ENCODE measurements at places on chromosomes 4 and X.

GRCh38 chr4:84496331-84496705 lies 2.8 kb downstream of the NKX6-1 start:
- H3K27me3 ChIP-seq, result peaks cover 82% of the 10 kb centered on the region
- H3K36me3 ChIP-seq, result no peaks in the 10 kb centered on the region
- no peak overlapping the region for H3K27ac ChIP-seq
- H3K4me1 ChIP-seq, result peaks cover 42% of the 10 kb centered on the region
- DNase-seq, result no peak

GRCh38 chr4:189021831-189022230 lies 882.6 kb downstream of the TRIML1 start:
- no peak overlapping the region for H3K4me3 ChIP-seq
- H3K4me1 ChIP-seq, result no peaks in the 10 kb centered on the region
- no peaks in the 10 kb centered on the region for H3K27me3 ChIP-seq
- DNase-seq, result no peak
- H3K27ac ChIP-seq, result no peak overlapping the region
- no peaks in the 10 kb centered on the region for H3K36me3 ChIP-seq

DNA sequence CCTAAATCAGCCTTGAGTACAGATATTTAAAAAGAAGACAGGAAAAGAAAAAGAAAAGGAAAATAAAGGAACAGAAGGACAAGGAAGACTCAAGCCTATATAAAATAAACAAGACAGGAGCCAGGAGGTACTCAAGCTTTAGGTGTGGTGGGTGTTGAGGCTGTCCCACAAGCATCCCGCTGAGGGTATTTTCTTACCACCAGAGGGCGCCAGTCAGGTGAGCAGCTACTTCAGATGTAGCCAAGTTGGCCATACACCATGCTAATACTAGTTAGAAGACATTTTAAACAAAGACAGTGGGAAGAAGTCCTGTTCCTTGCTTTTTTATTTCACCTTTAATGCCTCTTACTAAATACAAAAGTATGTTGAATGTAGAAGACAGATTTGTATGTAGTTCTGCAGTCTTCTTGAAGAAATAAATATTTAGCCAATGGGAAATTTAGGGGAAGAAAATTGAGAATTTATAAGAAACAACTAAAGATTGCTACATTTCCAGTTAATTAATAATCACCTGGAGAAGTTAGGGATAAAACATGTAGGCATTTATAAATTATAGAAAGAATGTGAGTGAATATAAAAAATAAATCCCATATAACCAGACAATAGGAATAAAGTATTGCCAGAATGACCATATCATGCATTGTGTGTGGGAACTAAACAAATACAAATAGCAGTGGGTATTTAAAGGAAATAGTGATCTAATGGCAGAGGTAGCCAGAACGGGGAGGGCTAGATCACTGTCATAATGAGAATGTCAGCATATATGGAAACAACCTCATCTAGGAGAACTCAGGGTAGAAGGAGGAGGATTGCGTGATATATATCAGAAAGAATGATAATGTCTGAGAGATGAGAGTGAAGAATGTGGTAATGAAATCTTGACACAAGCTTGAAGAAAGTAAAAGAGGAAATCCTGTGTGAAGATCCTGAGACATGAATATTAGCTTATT lies 71.0 kb downstream of the MTHFD2L start:
- no peak overlapping the region for H3K4me3 ChIP-seq
- DNase-seq, result peak; percentile 51
- H3K27ac ChIP-seq, result no peak overlapping the region
- H3K27me3 ChIP-seq, result no peaks in the 10 kb centered on the region
- no peaks in the 10 kb centered on the region for H3K36me3 ChIP-seq

- no peaks in the 10 kb centered on the region for H3K4me1 ChIP-seq
- no peak overlapping the region for H3K27ac ChIP-seq
- no peak overlapping the region for H3K4me3 ChIP-seq
- H3K27me3 ChIP-seq, result no peaks in the 10 kb centered on the region
- no peak for DNase-seq
- no peaks in the 10 kb centered on the region for H3K36me3 ChIP-seq
Measured at GRCh38 chr4:184011826-184012380, 106.8 kb downstream of the STOX2 start.

GRCh38 chrX:66731398-66731797 lies 92.5 kb upstream of the EDA2R start:
- H3K36me3 ChIP-seq, result no peaks in the 10 kb centered on the region
- no peaks in the 10 kb centered on the region for H3K4me1 ChIP-seq
- no peak overlapping the region for H3K4me3 ChIP-seq
- H3K27me3 ChIP-seq, result no peaks in the 10 kb centered on the region
- H3K27ac ChIP-seq, result no peak overlapping the region

DNA sequence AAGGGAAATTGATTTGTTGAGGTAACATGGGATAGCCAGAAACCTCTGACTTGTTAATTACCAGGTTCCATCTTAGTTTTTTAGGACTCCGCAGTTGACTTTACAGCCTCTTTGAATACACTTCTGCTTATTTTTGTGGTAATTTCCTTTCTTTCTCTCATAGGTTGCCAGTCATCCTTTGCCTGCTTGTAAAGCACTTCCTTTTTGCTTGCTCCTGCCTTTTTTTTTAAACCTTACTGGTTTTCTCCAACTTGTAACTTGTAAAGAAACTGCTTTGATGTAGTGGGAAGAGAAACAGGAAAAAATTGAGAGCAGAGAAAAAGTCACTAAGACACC lies 2.6 kb downstream of the PGK1 start:
- DNase-seq, result no peak
- H3K4me3 ChIP-seq, result peak overlapping the region; percentile 98
- no peak overlapping the region for H3K27ac ChIP-seq
- peaks cover 40% of the 10 kb centered on the region for H3K4me1 ChIP-seq
- no peaks in the 10 kb centered on the region for H3K27me3 ChIP-seq

GRCh38 chr4:159352609-159353008 lies 249.7 kb downstream of the RAPGEF2 start:
- H3K4me1 ChIP-seq, result no peaks in the 10 kb centered on the region
- H3K27me3 ChIP-seq, result no peaks in the 10 kb centered on the region
- no peak for DNase-seq
- no peak overlapping the region for H3K4me3 ChIP-seq

- no peaks in the 10 kb centered on the region for H3K27me3 ChIP-seq
- H3K4me3 ChIP-seq, result no peak overlapping the region
- H3K4me1 ChIP-seq, result no peaks in the 10 kb centered on the region
- no peaks in the 10 kb centered on the region for H3K36me3 ChIP-seq
Measured at GRCh38 chr4:187286525-187286924, 562.9 kb upstream of the FAT1 start.

DNA sequence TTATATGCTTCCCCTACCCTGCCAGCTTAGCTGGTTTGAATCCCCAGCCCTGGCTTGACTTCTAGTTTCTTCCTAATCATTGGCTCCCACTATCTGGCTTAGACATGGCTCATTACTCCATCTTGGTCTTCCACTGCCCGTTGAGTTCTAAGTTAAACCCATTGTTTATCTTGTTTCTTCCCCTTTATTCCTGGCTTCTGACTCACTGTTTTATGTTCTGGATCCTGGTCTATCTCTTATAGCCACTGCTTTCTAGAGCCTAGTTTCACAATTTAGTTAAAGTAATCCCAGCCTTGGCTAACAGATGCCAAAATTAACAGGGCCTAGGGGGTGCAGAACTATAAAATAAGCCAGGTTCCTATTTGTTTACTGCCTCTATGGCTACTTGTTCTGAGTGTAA lies 120.9 kb downstream of the ARHGEF9 start:
- H3K27ac ChIP-seq, result no peak overlapping the region
- H3K4me3 ChIP-seq, result no peak overlapping the region
- peaks cover 21% of the 10 kb centered on the region for H3K36me3 ChIP-seq
- no peak for DNase-seq

DNA sequence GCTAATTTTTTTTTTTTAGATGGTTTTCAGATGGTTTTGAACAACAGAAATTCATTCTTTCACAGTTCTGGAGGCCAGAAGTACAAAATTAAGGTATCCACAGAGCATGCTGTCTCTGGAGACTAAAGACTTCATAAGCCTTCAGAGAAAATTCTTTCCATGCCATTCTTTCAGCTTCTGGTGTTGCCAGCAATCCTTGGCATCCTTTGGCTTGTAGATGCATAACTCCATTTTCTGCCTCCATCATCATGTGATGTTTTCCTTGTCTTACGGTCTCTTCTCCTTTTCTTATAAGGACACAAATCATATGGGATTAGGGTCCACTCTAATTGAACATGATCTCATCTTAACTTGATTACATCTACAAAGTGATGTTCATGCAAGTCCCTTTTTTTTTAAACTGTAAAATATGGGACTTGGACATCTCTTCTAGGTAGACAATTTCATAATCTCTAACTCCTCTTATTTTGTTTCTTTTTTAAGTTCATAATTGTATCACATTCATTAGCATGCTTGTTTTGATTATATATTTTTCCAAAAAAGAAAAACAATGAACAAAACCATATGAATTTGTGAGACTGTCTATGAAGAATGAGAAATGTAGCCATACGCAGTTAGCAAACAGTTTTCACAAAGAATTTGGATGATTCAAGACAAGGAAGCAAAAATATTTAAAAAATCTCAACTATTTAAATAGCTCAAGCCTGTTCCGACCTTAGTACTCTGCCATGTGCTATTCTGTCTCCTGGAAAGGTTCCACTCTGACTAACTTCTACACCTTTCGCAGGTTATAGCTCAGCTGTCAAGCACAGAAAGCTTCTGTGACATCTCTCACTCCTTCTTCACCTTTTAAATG lies 53.1 kb upstream of the GIMD1 start:
- H3K36me3 ChIP-seq, result no peaks in the 10 kb centered on the region
- no peaks in the 10 kb centered on the region for H3K27me3 ChIP-seq
- H3K27ac ChIP-seq, result no peak overlapping the region
- no peaks in the 10 kb centered on the region for H3K4me1 ChIP-seq
- no peak for DNase-seq

- DNase-seq, result no peak
- no peaks in the 10 kb centered on the region for H3K36me3 ChIP-seq
- no peaks in the 10 kb centered on the region for H3K27me3 ChIP-seq
- H3K27ac ChIP-seq, result no peak overlapping the region
- H3K4me3 ChIP-seq, result no peak overlapping the region
Measured at GRCh38 chr4:83753260-83753659, 217.4 kb downstream of the GPAT3 start.

- H3K4me1 ChIP-seq, result no peaks in the 10 kb centered on the region
- no peak overlapping the region for H3K27ac ChIP-seq
- no peak for DNase-seq
- no peaks in the 10 kb centered on the region for H3K27me3 ChIP-seq
Measured at GRCh38 chr4:47054130-47054529, 22.8 kb downstream of the GABRB1 start.

DNA sequence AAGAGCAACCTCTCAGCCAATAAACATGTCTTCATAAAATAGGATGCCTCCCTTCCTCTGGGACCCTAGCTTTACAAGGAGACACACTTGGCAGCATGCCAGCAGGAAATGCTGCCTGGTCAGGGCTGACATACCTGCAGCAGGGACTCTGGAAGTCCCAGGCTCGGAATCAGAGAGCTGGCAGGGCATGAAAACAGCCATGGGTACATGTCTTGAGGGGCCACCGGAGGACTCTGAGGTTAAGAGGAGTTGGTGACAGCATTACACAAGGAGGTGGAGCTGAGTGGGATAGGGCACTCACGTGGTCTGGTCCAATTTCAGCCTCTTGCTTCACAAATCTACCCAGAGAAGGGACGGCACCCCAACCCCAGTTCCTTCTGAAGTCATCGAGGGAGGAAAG lies 15.7 kb downstream of the MSX1 start:
- no peak overlapping the region for H3K4me3 ChIP-seq
- H3K27ac ChIP-seq, result no peak overlapping the region
- no peak for DNase-seq

DNA sequence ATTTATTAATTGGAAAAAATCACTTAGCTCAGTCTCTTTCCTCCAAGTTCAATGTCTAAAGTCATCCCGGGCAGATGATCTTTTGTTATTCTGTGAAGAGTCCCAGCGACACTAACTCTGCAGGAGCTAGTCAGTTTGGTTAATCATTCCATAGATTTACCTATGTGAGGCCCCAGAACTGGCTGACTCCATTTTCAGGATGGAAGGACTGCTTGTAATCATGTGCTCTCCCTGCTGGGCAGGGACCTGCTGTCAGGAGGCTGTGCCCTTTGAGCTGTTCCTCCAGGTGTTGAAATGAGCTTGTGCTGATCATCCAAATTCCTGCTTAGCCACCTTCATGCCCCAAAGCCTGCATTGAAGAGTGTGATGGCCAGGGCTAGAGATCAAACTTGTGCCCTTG lies 169.8 kb downstream of the NHS start:
- DNase-seq, result no peak
- H3K4me1 ChIP-seq, result no peaks in the 10 kb centered on the region
- no peak overlapping the region for H3K4me3 ChIP-seq
- H3K36me3 ChIP-seq, result no peaks in the 10 kb centered on the region
- H3K27me3 ChIP-seq, result no peaks in the 10 kb centered on the region

DNA sequence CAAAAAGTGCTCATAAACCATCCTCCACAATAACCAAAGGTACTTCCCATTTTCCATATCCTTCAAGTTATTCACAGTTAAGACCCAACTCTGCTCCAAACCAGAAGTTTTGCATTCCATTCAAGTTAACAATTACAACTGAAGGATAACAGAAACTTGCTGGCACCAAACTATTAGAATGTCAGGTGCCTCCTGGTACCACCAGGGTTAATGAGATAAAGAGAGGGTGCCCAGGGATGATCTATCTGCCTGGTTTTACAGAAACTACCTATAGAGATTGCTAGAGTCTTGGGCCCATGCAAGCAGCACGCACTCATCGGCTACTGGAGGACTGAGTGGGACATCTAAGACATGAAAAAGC lies 114.6 kb downstream of the RBM47 start:
- H3K36me3 ChIP-seq, result no peaks in the 10 kb centered on the region
- no peak overlapping the region for H3K27ac ChIP-seq
- no peak for DNase-seq
- H3K4me1 ChIP-seq, result no peaks in the 10 kb centered on the region

GRCh38 chrX:16559206-16559619 lies 90.7 kb upstream of the S100G start:
- H3K27me3 ChIP-seq, result no peaks in the 10 kb centered on the region
- no peak overlapping the region for H3K4me3 ChIP-seq
- no peak overlapping the region for H3K27ac ChIP-seq
- H3K4me1 ChIP-seq, result no peaks in the 10 kb centered on the region
- no peak for DNase-seq
- no peaks in the 10 kb centered on the region for H3K36me3 ChIP-seq

DNA sequence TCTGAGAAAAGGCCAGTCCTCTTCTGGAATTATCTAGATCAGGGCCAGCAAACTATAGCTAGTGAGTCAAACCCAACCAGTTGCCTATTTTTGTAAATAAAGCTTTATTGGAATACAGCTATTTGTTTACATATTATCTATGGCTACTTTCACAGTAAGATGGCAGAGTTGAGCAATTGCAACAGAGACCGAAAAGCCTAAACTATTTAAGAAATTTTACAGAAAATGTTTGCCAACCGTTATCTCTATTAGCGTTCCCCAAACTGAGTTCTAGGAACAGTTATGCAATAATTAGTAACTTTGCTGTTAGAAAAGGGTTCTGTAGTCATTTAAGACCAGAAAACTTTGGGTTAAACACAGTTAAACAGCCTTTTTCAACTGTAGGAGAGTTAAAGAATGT lies 10.5 kb downstream of the TEX13B start:
- H3K4me3 ChIP-seq, result no peak overlapping the region
- H3K36me3 ChIP-seq, result no peaks in the 10 kb centered on the region
- no peaks in the 10 kb centered on the region for H3K27me3 ChIP-seq
- no peak overlapping the region for H3K27ac ChIP-seq
- no peak for DNase-seq

- H3K36me3 ChIP-seq, result no peaks in the 10 kb centered on the region
- H3K27ac ChIP-seq, result no peak overlapping the region
- H3K4me3 ChIP-seq, result no peak overlapping the region
- no peaks in the 10 kb centered on the region for H3K27me3 ChIP-seq
- no peaks in the 10 kb centered on the region for H3K4me1 ChIP-seq
Measured at GRCh38 chr4:8910822-8911315, 39.2 kb upstream of the HMX1 start.

GRCh38 chr4:10260777-10261176 lies 144.2 kb upstream of the WDR1 start:
- no peaks in the 10 kb centered on the region for H3K27me3 ChIP-seq
- H3K4me3 ChIP-seq, result no peak overlapping the region
- no peaks in the 10 kb centered on the region for H3K4me1 ChIP-seq

Measured in CD4-positive, alpha-beta T cell (primary cell).